ENCODE measurements at places on chromosomes 2 and 18.

GRCh38 chr2:176085861-176086771, 2.4 kb upstream of the EVX2 start:
- peak; percentile 50 for DNase-seq

- DNase-seq, result no peak
These were observed 81.7 kb downstream of the ARHGEF4 start for GRCh38 chr2:130918393-130918792.

DNA sequence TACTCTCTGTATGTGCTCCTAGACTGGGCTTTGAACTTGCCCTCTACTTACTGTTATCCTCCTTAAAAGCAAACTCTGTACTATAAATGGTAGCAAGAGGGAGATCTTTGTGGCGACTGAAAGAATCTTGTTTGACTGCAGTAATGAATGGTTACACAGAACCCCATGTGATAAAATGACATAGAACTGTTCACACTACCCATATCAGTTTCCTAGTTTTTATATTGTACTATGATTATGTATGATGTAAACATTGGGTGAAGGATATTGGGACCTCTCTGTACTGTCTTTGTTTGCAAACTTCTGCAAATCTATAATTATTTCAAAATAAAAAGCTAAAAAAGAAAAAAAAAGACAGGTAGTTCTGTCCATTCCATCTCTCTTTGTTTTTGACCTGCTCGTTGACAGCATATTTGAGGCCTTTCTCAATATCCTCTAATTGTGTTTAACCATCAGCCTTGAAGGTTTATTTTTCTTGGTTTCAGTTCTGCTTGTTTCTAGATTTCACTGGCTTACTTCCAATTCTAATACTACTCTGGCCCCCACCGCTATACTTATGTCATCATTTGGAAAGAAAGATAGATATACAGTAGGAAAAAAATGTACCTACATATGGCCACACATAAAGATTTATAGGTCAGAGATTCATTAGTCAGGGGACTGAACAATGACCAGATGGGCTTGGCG, 79.2 kb upstream of the MYO3B start:
- DNase-seq, result no peak

GRCh38 chr2:37477921-37478320, 133.5 kb downstream of the QPCT start:
- DNase-seq, result no peak

DNA sequence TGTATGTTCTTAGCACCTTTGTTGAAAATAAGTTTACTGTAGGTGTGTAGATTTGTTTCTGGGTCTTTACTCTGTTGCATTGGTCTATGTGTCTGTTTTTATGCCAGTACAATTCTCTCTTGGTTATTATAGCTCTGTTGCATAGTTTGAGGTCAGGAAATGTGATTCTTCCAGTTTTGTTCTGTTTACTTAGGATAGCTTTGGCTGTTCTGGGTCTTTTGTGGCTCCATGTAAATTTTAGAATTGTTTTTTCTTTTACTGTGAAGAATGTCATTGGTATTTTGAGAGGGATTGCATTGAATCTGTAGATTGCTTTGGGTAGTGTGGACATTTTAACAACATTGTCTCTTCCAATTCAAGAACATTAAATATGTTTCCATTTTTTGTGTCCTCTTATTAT, 69.1 kb downstream of the ANKRD62 start:
- DNase-seq, result no peak

DNA sequence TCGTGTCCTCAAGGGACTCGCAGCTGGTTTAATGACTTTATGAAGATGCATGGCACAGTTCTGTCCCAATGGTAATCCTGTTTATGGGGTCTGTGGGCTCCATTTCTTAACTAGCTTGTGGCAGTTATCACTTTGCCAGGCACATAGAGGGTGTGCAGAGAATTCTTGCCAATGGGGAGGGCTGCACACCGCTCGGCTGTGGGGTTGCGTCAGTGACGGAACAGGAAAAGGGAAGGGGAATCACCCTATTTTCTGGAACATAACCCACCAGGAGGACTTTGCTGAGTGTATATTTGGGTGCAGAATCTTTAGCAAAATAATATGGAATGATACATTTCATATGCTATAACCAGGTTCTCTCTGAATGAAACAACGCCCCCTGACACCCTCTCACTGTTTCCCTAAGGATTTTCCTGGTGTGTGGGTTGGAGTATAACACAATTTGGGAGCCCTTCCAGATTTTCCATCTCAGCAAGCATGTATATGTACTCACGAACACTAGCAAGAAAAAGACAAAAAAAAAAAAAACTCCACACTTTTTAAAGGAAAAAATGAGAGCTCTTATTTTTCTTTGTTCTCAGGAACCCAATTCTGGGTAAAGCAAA, 43.9 kb upstream of the TRIB2 start:
- DNase-seq, result no peak

DNA sequence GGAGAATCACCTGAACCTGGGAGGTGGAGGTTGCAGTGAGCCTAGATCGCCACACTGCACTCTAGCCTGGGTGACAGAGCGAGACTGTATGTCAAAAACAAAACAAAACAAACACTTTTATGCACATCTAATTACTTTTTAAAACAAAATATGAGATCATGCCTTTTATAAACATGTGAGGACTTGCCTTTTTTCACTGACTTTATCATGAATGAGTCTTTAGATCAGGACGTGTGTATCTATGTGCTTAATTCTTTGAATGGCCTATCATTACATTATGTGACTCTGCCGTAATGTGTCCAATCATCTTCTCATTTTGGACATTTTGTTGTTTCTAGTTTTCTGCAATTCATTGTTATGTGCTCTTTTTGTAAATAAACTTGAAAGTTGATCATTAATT, 58.7 kb downstream of the FAM117B start:
- DNase-seq, result no peak

- no peak for DNase-seq
These were observed 50.2 kb downstream of the MCFD2 start for GRCh38 chr2:46865181-46865970.
